Karpas-422 (cell line): ENCODE measurements at places on chromosomes 1 and 21.

DNA sequence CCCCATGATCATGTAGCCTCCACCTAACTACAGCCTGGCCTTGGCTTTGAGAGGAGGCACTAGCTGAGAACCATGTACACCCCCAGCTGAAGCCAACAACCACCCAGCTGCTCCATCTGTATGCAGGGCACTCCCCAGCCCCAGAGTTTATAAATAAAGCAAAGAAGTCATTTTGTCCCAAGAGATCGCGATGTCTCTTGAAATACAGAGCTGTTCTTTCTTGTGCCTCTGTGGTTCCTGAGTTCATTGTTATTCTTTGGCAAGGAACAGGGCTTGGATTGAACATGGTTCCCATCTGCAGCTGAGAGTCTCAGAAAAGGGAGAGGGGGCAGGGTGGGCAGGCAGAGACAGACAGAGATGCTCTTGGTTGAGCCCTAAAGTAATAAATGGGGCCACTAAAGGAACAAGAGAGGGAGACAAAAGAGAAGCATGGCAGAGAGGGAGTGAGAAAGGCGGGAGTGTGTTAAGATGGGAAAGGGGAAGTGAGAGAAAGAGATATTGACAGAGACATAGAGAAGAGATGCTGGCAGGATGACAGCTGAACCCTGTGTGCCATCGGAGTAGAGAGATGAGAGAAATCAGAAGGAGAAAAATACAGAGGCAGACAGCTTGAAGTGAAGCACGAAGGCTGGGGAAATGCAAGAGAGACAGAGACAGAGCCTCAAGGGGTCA, 63.3 kb downstream of the TNR start:
- no peak for DNase-seq

GRCh38 chr1:11273595-11274234, 717 bp downstream of the UBIAD1 start:
- peak; percentile 54 for DNase-seq

DNA sequence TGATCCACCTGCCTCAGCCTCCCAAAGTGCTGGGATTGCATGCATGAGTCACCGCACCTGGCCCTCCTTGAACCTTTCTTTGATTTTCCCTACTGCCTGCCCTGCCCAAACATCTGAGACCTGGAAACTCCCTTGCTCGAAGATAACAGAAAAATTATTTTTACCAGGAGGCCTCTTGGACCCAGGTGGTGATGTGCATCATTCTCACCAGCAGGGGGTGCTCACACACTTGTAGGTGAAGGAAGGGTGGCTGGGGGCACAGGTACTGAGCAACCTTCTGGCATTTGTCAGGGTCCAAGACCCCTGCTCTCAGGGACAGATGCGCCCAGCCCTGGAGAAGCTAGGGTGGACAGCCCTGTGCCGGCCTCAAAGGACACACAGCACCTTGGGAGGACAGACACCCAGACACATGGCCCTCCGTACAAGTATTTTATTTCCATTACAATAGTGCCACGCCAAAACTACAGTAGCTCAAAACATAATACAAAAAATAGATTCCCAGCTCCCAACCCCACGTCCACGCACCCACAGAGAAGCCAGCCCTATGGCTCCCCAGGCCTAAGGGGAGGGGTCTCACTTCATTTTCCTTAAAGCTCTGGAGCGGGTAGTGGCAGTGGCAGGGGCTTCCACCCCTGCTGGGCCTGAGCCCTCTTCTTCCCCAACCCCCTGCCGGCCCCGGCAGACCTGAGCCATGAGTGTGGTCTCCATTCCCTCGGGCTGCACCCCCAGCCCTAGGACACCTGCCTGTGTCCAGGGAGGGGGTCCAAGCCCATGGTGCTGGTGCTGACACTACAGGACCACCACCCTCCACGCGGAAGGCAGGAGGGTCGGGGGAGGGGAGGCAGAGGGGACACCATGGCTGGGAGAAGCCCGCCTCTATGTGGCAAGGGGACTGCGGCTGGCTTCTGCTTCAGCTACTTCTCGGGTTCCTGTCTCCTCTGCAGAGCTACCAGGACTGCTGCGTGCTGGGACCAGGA, 40.4 kb upstream of the EIF4G3 start:
- peak; percentile 90 for DNase-seq

- no peak for DNase-seq
Measured at GRCh38 chr1:233135833-233136232, 159.7 kb downstream of the PCNX2 start.

GRCh38 chr1:61215119-61215518, 132.8 kb downstream of the NFIA start:
- DNase-seq: no peak

DNA sequence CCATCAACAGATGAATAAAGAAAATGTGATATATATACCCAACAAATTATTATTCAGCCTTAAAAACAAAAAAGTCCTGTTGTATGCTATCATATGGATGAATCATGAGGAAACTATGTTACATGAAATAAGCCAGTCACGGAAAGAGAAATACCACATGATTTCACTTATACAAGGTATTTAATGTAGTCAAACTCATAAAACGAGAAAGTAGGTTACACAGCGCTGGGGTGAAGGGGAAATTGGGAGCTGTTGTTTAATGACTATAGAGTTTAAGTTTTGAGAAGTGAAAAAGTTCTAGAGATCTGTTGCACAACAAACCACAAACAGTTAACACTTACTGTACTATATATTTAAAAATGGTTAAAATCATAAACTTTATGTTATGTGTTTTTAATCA, 58.5 kb downstream of the SLC25A24 start:
- no peak for DNase-seq

- DNase-seq: no peak
Measured at GRCh38 chr1:10704368-10704882, 92.0 kb downstream of the CASZ1 start.

- DNase-seq: no peak
Measured at GRCh38 chr1:38135625-38136414, 89.2 kb upstream of the POU3F1 start.

- DNase-seq: no peak
Measured at GRCh38 chr1:37162059-37162458, 127.7 kb upstream of the GRIK3 start.

GRCh38 chr1:1777583-1777899, 729 bp downstream of the NADK start:
- DNase-seq: peak; percentile 57
